Frontal cortex (tissue), 4 donors: ENCODE measurements at places on chromosomes 1 and 21.

DNA sequence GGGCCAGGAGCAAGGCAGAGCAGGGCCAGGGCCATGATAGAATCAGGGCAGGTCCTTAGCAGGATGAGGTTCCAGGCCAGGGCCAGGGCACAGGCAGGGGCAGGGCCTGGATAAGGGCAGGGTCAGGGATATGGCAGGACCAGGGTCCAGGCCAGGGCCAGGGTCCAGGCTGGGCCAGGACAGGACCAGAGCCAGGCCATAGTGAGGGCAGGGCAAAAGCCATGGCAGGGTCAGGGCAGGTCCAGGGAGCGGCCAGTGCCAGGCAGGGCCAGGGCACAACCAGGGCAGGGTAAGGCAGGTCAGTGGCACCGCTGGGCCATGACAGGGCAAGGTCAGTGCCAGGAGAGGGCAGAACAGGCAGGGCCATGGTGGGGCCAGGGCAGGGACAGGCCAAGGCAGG lies 152.2 kb downstream of the LIPI start:
- no peak for DNase-seq

DNA sequence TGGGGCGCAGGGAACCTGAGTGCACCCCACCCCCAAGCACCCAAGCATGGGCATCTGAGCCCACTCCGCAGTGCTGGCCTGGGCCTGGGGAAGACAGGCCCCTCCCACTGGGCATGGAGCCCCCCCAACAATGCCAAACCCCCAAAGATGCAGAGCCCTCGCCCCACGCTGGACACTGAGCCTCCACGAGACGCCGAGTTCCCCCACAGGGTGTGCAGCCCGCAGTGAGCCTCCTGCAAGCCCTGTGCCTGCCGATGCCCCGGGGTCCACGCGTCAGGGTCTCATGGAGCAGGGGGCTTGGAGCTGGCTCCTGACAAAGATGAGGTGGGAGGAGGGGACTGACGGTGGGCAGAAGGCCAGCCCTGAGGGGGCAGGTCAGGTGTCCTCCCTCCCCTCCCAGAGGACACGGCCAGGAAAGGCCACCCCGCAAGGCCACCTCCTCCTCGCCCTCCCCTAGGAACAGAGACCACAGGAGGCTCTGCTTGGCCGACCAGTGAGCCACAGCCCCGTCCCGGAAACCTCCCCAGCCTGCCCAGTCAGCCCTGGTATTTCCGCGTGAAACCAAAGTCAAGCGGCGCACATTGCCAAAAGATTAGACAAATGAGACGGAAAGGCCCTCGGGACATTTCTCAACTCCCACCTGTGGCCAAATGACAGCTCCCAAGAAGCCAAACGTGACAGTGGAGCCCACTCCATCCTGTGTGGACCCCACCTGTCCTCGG lies 33.4 kb downstream of the MEGF6 start:
- no peak for DNase-seq

- DNase-seq = no peak
Measured at GRCh38 chr1:34640654-34641401, 114.0 kb upstream of the GJB5 start.

DNA sequence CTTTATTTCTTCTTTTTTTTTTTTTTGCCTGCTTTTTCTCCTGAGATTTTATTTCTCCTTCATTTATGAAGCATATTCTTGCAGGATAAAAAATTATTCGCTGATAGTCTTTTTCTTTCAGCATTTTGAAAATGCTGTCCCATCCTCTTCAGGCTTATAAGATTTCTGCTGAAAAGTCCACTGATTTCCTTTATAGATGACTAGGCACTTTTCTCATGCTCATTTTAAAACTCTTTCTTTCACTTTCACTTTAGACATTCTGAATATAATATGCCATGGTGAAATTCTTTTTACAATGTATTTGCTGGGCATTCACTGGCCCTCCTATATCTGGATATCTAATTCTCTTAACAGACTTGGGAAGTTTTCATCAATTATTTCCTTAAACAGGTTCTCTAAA lies 25.5 kb upstream of the GTF2B start:
- no peak for DNase-seq

- no peak for DNase-seq
Measured at GRCh38 chr1:10839188-10839770, 42.8 kb upstream of the CASZ1 start.

DNA sequence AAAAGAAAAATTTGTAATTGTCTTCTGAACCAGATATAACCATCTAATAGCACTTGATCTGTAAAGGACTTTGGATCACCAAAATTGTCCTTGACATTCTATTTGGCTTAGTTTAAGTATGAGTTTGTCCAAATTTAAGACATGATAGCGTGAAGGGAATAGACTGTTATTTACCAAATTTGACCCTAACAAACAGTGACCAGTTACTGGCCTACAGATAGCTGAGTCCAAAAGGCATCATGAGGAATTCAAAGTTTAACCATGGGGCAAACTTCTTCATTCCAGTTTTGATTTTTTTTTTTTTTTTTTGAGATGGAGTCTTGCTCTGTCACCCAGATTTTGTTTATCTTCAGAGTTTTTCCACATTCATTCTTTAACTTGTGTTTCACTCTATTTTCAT lies 38.5 kb downstream of the CLIC4 start:
- DNase-seq = no peak

DNA sequence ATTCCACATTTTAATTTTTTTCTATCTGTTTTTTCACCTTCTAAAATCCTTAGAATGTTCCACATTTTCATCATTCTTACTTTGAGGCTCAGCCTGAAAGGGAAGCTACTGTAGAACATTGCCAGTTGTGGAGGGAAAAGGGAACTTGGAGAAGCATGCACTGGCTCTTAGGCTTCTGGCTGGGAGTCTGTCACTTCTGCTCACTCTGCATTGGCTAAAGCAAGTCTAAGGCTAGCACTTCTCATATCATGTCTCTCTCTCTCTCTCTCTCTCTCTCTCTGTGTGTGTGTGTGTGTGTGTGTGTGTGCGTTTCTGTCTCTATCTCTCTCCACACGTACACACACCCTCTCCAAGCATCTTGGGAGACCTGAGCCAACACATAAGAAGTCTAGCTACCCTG lies 49.6 kb upstream of the ADAR start:
- DNase-seq = no peak

DNA sequence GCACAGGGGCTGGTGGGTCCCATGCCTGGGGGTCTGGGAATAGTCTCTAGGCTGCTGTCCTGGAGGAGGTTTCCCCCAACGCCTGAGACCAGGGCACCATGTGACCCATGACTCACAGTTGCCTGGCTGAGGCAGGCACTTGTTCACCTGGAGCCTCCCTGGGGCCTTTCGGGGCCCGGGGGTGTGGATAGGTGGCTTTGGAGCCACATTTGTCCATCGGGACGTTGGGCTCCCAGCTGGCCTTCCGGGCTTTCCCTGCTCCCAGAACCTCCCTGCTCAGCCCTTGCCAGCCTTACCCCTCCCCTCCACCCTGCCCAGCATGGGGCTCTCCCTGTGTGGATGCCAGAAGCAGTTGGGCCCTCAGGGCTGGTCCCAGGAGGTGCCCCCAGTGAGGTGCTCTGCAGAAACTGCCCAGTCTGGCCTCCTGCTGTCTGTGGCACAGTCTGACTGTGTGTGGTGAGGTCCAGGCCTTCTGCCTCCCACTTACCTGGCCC lies 14.2 kb downstream of the COL6A1 start:
- no peak for DNase-seq

- no peak for DNase-seq
Measured at GRCh38 chr1:2803931-2804627, 2.6 kb upstream of the TTC34 start.

- DNase-seq = no peak
Measured at GRCh38 chr1:217138173-217138765, 415.0 kb upstream of the ESRRG start.

DNA sequence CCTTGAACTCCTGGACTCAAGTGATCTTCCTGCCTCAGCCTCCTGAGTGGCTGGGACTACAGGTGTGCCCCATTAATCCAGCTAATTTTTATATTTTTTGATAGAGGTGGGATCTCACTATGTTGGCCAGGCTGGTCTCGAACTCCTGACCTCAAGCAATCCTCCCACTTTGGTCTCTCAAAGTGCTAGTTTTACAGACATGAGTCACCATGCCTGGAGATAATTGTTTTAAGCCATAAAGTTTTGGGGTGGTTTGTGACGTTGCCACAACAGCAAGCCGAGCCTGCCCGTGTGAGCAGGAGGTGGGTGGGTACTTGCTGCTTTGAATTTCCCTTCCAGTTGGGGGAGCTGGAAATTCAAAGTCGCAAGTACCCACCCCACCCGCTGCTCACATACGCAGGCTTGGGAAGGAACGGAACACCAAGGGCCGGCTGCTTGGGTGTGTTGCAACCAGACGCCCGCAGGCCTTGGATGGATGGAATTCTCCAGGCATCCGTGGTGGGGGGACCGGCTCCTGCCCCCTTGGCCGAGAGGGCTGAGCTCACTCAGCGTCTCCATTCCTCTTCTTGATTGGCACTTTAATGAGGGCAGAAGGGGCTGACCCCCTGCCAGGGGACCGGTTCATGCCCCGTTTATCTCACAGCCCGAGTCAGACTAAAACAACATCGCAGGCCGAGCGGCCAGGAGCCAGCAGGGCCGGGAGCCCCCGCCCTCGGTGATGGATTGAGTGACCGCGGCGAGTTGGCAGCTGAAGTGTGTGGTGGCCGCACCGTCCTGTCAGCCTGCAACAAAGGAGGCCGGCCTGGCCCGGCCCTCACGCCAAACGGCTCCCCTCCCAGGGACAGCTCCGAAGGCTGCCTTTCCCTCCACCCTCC lies 78.1 kb downstream of the DHRS3 start:
- no peak for DNase-seq

DNA sequence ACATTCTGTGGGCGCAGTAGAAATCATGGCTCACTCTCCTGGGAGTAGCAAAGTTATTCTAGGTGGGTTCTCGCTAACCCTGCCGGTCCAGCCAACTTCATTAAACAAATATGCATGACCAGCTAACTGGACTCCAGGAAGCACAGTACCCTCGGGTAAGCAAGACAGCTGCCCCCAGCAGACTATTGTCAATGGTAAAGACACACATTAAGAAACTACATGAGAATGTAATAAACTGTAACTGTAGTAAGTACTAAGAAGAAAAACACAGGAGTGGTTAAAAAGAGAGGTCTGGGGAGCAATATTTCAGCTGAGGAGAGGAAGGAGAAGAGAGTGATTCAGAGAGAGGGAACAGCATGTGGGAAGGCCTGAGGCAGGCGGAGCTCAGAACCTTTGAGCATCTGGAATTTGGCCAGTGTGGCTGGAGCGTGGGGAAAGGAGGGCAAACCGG lies 7.4 kb downstream of the SLC2A5 start:
- no peak for DNase-seq

DNA sequence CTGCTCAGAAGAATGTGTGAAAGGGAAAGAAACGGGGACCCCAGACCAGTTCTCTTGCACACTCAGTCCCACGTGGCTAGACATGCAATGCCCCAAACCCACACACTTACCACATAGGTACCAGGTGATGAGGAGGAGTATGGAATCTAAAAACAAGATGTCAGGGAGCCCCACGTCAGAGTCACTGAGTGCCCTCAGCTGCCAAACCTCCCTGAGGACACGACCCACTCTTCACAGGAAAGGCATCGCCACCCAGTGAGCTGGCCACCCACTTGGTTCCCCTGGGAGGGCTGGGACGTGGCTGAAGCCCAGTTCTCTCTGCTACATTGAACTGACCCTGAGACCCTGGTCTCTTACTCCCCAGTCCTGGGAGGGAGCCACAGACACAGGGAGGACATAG lies 41.4 kb downstream of the MRPL37 start:
- DNase-seq = no peak

GRCh38 chr1:211318576-211319280 lies 7.9 kb upstream of the TRAF5 start:
- no peak for DNase-seq

GRCh38 chr1:71862756-71863155 lies 419.6 kb downstream of the NEGR1 start:
- no peak for DNase-seq

DNA sequence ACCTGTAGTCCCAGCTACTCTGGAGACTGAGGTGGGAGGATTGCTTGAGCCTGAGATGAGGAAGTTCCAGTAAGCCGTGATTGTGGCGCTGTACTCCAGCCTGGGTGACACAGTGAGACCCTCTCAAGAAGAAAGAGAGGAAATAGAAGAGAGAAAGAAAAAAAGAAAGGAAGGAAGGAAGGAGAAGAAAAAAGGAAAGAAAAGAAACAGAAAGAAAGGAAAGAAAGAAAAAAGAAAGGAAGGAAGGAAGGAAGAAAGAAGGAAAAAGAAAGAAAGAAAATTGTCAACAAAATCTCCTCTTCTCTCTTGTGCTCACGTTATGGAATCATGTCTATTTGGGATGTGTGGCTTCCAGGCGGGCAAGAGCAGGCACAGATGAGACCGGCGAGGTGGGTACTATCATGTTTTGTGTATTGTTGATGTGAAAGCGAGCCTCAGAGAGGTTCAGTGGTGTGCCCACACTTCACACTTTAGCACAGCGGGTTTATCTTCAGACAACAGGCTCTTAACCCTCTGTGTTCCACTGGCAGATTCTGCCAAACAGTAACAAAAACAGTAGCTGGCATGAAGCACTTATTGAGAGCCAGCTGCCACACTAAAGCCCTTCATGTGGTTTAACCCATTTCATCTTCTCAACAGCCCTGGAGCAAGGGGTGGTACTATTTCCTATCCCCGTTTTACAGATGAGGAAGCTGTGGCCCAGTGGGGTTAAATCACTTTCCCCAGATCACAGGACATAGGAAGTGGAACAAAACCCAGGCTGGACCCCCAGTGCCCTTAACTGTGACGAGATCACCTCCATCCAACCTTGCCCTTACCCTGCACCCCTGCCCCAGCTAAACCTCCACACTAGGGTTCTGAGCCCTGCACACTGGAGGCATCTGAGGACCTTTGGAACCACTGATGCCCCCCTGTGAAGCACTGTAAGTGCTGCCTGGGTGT lies 94.7 kb upstream of the TARDBP start:
- DNase-seq = no peak

- DNase-seq = no peak
Measured at GRCh38 chr1:28756846-28757245, 20.1 kb downstream of the YTHDF2 start.
